Stomach (tissue), 19 donors: ENCODE measurements at places on chromosomes 6 and 20. TPM values are rescaled to one million over a fixed set of nuclear protein-coding genes. Genes with fewer than 3 reads are reported as not detected.

The STMN3 gene
- 3.6 TPM for total RNA-seq

The CDKN1A gene
- 45.9 TPM for total RNA-seq

- no peaks in the 10 kb centered on the region for H3K36me3 ChIP-seq
- no peaks in the 10 kb centered on the region for H3K27me3 ChIP-seq
- peak overlapping the region; percentile 8 for H3K27ac ChIP-seq
- H3K4me3 ChIP-seq: no peak overlapping the region
- DNase-seq: peak; percentile 35
Observed at GRCh38 chr6:76779068-76779467, 684.2 kb downstream of the HTR1B start.

GRCh38 chr20:48295966-48296421 is 510.7 kb upstream of the SULF2 start:
- no peaks in the 10 kb centered on the region for H3K36me3 ChIP-seq
- no peaks in the 10 kb centered on the region for H3K27me3 ChIP-seq
- no peak overlapping the region for H3K4me3 ChIP-seq
- peak overlapping the region; percentile 30 for H3K27ac ChIP-seq
- H3K4me1 ChIP-seq: peaks cover 40% of the 10 kb centered on the region

DNA sequence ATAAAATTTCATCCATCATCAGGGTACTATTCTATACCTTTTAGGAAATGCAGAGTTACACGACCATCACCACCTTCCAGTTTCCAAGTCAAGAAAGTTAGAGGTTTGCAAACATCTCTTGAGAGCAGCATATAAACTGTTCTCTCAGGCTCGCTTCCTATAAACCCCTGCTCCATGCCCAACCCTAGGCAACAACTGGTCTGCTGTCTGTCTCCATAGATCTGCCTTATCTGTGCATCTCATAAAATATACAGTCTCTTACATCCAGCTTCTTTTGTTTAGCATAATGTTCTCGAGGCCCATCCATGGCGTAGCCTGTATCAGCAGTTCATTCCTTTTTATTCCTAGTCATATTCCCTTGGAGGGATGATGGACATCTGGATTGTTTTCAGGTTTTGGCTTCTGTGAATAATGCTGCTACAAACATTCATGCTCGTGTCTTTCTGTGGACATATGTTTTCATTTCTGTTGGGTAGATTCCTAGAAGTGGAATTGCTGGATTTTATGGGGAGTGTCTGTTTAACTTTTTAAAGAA is 6.1 kb downstream of the PTPRT start:
- H3K4me3 ChIP-seq: no peak overlapping the region
- DNase-seq: no peak
- no peak overlapping the region for H3K27ac ChIP-seq
- H3K36me3 ChIP-seq: no peaks in the 10 kb centered on the region
- peaks cover 33% of the 10 kb centered on the region for H3K27me3 ChIP-seq
